ENCODE measurements at places on chromosomes 16 and 17.

DNA sequence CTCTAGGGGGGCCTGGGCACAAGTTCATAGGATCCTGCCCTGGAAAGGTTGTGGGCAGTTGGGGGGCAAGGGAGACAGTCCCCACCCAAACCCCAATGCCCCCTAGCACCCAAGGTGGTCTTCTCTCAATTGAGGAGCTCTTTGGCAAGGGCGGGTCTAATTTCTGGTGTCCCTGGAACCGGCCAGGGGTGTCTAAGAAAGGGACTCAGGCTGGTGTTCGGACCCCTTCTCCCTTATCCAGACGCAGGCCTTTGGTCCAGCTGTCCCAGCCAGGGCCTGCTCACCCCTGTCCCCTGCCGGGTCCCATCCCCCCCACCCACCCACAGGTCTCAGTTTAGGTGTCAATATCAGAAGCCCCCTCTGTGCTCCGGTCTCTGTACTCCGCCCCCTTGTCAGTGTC lies 860 bp upstream of the ARHGDIG start:
- no peak for DNase-seq

GRCh38 chr17:7173687-7174602 lies 5.2 kb downstream of the ASGR1 start:
- no peak for DNase-seq

DNA sequence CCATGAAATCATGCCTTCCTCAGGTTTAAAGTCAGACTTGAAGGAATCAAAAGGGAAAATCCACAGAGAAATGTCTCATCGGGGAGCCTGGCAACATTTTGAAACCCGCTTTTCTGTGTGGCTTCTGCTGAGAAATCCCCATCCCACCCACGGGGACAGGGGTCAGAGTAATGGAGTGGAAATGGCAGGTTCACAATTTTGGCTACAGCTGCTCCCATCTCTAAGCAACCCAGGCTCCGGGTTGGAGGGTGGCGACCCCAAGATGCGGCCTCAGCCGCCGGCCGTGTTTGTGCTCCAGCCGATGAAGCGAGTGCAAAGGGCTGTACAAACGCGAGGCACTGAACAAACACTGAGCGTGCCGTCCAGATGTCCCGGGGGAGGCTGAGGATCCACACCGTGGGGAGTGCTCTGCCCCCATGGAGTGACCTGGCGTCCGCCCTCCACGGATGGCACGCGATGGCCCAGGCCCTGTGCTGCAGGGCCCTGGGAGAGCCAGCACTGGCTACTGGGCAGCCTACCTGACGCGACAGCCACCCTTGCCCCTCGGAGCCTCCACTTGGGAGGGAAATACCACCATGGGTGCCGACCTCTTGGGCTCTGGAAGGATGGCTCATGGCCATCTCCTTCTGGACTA lies 22.2 kb downstream of the SLC43A2 start:
- no peak for DNase-seq

- DNase-seq = no peak
Observed at GRCh38 chr17:21351366-21352065, 24.6 kb upstream of the KCNJ12 start.

GRCh38 chr17:51765282-51766135 lies 393.0 kb downstream of the CA10 start:
- DNase-seq = no peak

GRCh38 chr17:32258383-32259140 lies 7.1 kb upstream of the RHBDL3 start:
- DNase-seq = no peak

GRCh38 chr17:28384281-28385036 lies 13.0 kb downstream of the SARM1 start:
- DNase-seq = no peak

Measured in cardiac fibroblast (primary cell).